Activated CD8-positive, alpha-beta memory T cell treated with anti-CD3 and anti-CD28 coated beads, Interleukin-2, amount 50 U/mL, for 48 hours (primary cell): ENCODE measurements at places on chromosomes 16 and 17.

DNA sequence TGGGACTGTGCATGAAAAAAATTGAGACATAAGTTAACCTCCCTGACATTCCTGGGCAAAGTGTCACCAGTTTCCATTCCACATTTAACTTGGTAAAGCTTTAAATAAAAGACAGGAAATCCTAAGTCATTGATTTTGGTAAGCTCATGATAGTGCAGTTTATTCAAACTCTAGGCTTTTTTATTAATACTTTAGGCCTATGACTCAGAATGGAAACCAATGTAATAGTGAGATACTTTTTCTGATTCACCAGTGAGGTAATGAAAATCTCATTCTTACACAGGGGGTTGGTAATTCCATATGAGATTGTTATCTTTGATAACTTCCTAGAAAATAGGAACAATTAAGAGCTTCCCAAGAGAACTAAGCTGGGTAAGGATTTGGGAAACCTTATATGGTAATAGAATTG lies 91.1 kb downstream of the NLK start:
- DNase-seq = no peak

- DNase-seq = no peak
These were observed 19.7 kb downstream of the CYB5B start for GRCh38 chr16:69443927-69444631.

DNA sequence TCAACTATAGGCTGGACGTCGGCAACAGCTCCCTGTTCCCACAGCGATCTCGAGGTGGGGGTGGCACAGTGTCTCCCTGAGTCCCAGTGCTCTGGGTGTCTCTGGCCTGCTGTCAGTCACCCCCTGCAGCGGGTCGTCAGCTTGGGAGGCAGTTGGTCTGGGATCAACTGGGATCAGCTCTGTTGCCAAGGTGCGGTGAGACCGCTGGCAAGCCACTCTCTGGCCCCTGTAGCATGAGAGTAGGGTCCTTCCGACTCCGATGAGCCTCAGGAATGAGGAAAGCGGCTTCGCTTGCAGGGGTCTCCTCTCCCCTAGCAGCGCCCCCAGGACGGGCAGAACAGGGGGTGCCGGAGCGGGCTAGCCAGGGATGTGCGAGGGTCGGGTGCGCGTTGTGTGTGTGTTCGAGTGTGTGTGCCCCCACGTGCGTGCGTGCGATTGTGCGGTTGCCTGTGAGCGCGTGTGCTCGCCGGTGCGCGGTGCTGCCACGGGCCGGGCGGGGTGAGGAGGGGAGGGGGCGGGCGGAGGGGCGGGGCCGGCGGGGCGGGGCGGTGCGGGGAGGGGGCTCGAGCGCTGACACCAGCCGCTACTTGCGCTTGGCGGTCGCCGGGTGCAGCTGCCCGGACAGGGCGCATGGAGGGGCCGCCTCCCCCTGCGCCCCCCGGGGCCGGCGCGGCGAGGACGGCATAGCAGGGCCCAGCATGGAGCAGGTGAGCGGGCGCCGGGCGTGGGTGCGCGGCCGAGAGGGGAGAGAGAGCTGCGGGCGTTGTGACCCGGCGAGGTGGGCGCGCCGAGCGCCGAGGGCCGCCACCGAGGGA lies 9.4 kb upstream of the ARHGAP23 start:
- no peak for DNase-seq

GRCh38 chr16:70694868-70695218 lies 9.0 kb upstream of the MTSS2 start:
- no peak for DNase-seq

DNA sequence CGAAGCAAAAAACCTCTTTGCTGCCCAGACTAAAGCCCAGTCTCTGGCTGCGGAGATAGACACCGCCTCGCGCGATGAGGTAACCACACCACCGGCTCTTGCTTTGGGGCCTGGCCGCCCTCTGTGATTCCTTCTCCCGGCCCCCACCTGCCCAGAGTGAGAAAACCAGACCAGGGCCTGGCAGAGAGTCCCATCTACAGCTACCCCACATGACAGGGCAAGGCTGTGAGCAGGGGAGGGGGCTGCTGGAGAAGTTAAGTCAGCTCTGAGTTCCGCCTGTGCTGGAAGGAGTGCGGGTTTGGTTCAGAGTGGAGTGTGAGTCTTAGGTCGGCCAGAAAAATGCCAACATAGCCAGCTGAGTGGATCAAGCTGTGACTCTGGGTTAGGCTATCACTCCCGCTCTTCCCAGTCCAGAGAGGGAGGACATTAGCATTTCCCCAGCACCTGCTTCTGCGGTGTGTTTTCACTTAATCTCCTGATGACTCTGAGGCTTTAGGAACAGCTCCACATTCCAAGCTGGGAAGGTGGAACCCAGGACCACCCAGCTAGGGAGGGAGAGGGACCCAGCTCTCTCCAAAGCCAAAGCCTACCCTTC lies 139.0 kb downstream of the RAB11FIP4 start:
- DNase-seq = no peak

- no peak for DNase-seq
These were observed 36.4 kb upstream of the HSBP1 start for GRCh38 chr16:83771306-83771942.

DNA sequence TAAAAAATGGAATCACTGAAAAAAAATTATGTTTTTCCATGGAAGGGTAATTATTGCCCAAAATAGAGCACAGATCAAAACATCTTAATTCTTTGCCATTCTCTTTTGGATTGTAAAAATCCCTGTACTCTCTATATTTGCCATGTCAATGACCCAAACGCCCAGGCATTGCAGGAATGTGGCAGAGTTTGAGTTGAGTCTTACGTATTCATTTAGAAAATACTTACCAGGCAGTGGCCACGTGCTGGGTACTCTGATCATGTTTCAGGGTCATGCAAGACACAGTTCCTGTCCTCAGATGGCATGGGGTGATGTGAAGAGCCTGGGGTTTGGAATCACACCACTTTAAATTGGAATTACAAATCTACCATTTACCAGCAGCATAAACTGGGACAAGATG lies 267.7 kb downstream of the ABCC12 start:
- DNase-seq = no peak

- no peak for DNase-seq
These were observed 120.7 kb downstream of the CCDC182 start for GRCh38 chr17:57624386-57624785.

- no peak for DNase-seq
These were observed at the start of gene CSHL1 for GRCh38 chr17:63911041-63911635. Gene CSHL1, minus strand, starts transcription at chr17:63911258. Its CDS starts 62 bp downstream, at chr17:63911196.

DNA sequence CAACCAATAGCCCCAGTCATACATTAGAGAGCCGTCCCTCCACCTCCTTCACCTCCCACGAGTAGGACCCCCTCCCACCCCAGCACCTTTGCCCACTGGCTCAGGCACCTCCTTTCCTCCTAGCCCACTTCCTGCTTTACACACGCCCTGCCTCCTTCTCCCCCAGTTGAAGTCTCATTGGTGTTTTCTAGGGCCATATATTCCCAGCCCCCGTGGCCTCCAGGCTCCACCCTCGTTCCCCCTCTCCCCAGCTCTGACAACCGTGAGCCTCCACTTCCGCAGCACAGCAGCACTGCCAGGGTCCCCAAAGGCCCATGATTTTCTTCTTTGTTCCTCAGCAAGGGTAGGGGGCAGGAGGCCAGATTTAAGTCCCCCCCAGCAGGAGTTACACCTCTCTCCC lies 340.3 kb upstream of the TNRC6C start:
- DNase-seq = no peak

GRCh38 chr17:19726631-19727376 lies 10.4 kb upstream of the SLC47A2 start:
- DNase-seq = no peak

DNA sequence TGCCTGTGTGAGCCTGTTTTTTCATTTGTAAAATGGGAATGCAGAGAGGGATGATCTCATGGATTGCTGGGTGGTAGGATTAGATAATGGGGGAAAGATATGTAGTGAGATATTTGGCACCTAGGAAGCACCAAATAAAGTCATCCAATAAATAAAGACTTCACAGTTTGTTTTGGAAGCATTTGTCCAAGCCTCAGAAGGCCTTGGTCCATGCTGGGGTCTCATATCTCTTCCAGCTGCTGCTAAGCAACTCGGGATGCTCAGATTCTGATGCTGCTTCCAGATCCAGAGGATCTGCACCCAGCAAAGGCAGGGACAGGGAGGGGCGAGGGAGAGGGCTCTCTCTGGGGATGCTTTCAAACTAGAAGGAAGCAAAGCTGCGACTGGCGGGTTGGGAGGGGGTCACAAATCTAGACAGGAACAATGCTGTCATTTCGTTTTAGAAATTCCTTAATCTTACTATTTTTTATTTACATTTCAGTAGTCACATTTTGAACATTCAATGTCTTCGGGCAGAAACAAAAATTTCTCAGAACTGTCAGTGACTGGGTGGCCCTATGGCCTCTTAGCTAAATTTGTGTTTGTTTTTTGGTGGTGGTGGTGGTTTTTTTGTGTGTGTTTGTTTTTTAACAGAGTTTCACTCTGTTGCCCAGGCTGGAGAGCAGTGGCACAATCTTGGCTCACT lies 114.9 kb upstream of the CDH5 start:
- DNase-seq = no peak

DNA sequence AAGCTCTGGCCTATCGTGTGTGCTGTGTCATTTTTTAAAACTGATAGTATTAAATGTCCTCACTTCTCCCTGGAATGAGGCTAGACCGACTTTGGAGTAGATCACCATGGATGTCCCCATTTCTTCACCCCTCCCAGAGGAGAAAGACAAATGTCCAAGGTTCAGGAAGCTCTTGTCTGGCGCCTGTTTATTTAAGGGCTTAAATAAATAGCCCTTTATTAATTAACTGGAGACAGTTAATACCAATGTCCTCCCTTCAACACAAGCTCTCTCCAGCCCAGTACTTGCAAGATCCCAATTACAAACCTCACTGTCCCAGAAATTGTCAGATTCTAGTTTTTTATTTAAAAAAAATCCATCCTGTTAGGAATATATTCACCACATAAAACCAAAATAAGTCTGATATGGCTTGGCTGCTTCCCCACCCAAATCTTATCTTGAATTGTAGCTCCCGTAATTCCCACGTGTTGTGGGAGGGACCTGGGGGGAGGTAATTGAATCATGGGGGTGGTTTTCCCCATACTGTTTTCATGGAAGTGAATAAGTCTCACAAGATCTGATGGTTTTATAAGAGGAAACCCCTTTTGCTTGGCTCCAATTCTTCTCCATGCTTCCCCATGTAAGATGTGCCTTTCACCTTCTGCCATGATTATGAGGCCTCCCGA lies 344.4 kb downstream of the SHISA9 start:
- DNase-seq = no peak

- no peak for DNase-seq
These were observed 780.5 kb upstream of the GOT2 start for GRCh38 chr16:59514651-59515050.

GRCh38 chr17:29037739-29038084 lies 5.2 kb upstream of the PIPOX start:
- no peak for DNase-seq

GRCh38 chr16:66516509-66516807 lies 33.5 kb downstream of the TK2 start:
- DNase-seq = no peak
